ENCODE measurements at places on chromosomes 4 and X.

- peak; percentile 51 for DNase-seq
These were observed 70.7 kb downstream of the RASL11B start for GRCh38 chr4:52932591-52933470.

GRCh38 chr4:94408549-94409374, 43.0 kb upstream of the PDLIM5 start:
- DNase-seq, result no peak

- peak; percentile 31 for DNase-seq
These were observed 28.6 kb downstream of the ANAPC10 start for GRCh38 chr4:145069361-145069760.

GRCh38 chrX:5683996-5684395, 544.7 kb downstream of the NLGN4X start:
- no peak for DNase-seq

DNA sequence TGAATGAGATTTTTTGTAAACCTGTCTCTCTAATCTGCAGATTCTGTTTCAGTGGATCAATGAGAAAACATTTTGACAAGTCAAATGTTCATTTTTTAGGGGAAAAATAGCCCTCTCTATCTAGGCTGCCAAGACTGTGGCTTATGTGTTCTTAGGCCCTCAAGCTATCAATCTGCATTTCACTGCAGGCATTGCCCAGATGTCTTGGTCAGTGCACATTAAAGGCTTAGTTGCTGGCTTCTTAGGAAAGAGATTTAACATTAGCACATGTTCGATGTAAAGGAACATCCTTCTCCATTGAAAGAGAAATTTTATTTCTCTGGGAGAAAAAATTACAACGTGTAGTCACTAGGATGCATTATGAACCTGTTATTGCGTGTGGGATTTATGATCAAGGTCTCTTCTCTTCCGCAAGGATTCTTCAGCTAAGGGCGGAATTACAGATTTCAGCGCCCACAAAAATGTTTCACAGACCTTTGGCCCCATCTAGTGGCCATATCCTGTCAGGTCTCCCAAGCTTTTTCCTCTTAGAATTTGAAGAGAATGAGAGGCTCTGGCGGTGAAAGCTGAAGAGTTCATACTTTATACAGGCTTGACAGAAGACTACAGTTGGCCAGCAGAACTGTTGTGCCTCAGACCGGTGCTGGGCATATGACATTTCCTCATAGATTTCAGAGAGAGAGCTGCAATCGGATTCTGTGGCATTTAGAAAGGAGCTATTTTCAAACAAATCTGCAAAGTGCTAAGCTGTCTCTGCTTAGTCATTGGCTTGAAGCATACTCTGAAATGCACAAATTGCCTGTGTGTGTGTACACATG, 144.6 kb upstream of the NOCT start:
- peak; percentile 80 for DNase-seq

GRCh38 chrX:1928805-1929204, 313.9 kb downstream of the ASMT start:
- DNase-seq, result no peak

All from GM03348 (cell line).